Ammon's horn (tissue), 1 donor: ENCODE measurements at places on chromosomes 2 and 18.

DNA sequence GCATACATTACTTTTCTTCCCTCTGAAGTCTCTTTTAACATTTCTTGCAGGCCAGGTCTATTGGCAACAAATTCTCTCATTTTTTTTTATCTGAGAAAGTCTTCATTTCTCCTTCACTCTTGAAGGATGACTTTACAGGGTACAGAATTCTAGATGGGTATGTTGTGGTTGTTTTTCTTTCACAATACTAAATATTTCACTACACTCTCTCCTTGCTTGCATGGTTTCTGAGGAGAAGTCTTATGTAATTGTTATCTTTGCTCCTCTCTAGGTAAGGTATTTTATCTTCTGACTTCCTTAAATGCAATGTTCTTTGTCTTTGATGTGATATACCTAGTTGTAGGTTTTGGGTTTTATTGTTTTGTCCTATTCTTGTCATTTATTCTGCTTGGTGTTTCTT is 371.1 kb downstream of the FIGN start:
- no peak for DNase-seq

DNA sequence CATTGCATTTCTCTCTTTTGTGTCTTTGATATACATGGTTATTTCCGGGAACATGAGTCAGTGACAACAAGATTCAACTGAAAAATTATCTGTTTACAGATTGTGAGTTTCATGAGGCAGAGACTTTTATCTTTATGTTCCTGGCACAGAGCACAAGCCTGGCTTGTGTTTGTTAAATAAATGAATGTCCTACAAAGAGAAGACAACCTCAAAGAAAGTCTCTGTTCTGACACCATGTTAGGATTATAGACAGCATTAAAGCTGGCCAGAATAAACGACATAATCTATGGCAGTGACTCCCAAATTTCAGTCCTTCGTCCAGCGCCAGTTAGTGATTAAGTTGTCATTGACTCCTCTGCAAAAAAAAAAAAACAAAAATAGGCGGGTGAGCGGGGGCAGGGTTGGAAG is 97.4 kb upstream of the DNAJC10 start:
- no peak for DNase-seq

DNA sequence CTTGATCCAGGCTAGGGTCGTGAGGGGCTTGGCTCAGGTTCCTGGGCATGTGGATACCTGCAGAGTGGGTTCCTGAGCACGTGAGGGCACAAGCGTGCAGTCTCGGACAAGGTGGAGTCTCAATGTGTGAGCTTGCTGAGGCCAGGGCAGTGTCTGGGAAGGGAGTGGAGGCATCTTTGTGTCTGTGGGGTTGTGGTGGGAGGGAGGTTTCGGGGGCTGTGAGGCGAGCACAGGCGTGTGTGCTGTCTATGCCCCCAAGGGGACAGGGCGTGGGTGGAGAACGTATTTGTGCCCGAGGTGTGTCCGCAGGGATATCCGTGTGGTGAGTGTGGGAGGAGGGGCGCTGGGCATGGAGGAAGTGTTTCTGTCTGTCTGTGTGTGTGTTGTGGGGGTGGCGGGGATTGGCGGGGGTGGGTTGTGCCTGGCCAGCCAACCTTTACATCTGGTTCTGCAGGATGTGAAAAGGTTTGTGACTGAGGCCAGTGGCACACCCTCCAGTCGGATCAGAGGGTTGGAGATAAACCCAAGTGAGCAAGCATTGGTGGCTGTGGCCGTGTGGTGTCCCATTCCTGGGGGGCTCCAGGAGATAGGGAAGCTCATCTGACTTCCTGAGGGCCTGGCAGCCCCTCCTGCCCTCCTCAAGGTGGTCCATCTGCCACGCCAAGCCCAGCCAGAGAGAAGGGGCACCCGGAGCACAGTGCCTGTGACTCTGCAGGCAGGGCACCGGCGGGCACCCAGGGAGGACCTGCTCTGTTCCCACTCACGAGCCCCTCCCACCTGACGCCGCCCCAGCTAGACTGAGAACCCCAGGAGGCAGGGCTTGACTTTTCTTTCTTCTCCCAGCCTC is 57.1 kb downstream of the ZFP36L2 start:
- no peak for DNase-seq

DNA sequence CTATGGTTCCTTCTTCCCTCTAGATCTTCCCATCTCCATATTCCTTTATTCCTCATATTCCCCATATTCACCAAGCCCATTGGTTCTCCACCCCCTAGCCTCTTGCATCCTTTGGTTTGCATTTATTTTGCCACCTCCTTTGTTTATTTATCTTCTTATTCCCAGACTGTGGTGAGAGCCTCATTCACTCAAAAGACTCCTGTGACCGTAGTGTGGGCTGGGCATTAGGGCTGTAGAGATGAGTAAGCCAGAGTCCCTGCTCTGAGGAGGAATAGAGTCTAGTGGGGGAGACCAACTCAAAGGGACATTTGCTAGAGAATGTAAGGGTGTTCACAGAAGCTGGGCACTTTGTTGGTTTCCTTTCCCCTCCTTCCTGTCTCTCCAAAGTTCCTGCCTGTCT is 8.3 kb downstream of the ATG16L1 start:
- DNase-seq: no peak

DNA sequence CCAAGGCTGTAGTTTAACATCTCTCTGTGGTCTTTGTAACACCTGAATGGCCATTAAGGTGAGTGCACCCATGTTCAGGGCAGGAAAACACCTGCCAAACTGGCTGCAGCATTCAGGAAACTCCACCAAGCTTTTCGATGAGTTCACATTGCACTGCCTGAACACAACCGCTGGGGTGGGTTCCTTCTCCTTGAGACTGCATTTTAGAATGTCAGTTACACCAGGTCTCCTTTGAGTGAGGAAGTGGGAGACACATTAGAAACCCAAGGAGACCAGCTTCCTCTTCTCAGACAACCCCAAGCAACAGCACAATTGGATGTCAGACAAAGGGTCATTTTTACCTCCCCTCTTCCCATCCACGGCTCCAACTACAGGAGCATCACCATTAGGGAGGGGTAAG is 35.2 kb downstream of the CYRIA start:
- DNase-seq: no peak

DNA sequence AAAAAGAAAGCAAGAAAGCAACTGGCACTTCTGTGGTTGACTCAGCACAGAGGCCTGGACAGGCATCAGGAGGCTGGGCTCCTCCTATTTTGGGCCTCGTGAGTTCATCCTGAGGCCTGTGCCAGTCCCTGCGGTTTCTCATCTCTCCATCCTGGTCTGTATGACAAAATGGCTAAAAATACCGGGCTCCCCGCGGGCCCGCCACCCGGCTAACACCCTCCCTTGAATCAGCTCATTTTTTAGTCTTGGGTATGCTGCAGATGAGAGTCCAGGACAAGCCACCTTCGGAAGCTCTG is 62.3 kb upstream of the YWHAQ start:
- no peak for DNase-seq

DNA sequence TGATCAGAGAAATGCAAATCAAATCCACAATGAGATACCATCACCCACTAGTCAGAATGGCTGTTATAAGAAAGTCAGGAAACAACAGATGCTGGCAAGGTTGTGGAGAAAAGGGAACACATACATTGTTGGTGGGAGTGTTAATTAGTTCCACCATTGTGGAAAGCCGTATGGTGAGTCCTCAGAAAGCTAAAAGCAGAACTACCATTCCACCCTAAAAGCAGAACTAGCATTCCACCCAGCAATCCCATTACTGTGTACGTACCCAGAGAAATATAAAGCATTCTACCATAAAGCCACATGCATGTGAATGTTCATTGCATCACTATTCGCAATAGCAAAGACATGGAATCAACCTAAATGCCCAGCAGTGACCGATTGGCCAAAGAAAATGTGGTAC is 60.7 kb downstream of the ANKRD62 start:
- DNase-seq: peak; percentile 11
